NCI-H1436 (cell line): ENCODE measurements at places on chromosomes 5 and 9.
A peak's percentile ranks its signal among the peaks of the same experiment; 100 is the strongest.

GRCh38 chr5:65055938-65056337 is 287.2 kb downstream of the CWC27 start:
- DNase-seq = no peak

DNA sequence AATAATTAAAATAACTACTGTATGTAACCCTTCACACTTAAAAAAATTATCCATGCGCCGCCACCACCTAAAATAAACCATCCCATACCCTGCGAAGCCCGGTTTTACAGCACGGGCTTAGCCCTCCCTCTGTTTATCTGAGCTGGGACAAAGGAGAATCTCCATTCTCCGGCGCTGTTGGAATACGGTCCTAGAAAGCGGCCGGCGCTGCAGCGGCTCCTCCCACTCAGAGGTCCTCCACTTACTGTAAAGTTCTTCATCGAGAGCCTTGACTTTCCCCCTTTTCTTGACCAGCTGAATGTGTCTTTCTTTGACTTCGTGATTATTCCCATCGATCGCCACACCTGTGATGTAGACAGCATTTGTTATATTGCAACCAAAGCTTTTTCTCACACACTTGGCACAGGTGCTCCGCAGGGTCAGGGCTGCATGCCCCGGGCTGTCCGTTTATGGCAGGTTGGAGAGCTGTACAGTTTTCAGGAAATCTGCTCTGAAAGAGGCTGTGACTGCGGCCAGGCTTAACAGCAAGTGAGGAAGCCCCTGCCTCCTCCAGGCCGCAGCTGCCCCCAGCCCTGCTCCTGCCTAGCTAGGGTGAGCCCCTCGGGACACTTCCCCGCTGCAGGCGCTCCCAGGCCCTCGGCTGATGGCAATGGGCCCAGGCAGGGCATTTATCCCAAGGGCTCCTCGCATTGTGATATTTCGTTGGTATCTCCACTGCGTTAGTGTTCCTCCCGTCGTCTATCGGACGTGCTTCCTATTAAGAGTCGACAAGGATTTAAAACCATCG is 16.7 kb downstream of the GFPT2 start:
- DNase-seq = no peak

- DNase-seq = no peak
Observed at GRCh38 chr9:75850459-75851200, 39.8 kb upstream of the PCSK5 start.

GRCh38 chr5:163916376-163916775 is 411.0 kb downstream of the MAT2B start:
- no peak for DNase-seq

- peak; percentile 83 for DNase-seq
Observed at GRCh38 chr5:125575891-125576505, 829.6 kb upstream of the ZNF608 start.

DNA sequence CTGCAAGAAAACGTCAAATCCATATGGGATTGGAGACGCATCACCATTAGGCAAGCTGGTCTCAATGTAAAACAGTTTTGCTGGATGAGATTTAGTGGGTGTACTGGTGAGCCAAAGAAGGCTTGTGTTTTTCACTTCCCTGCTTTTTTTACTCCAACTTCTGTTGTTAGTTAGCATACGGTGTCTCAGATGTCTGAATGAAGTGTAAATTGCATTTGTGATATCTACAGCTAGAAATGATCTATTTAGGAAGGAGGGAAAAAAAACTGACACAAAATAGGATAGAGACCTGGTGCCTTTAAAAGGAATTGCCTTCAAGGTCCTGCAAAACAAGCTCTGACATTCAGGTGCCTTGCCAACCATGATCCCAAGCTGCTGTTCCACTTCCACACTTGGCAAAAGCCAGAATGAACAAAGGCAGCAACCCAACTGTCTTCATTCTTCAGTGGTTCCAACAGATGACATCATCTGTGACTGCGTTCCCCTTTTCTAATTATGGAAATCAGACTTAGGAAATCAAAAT is 104.2 kb upstream of the RAI14 start:
- DNase-seq = no peak

DNA sequence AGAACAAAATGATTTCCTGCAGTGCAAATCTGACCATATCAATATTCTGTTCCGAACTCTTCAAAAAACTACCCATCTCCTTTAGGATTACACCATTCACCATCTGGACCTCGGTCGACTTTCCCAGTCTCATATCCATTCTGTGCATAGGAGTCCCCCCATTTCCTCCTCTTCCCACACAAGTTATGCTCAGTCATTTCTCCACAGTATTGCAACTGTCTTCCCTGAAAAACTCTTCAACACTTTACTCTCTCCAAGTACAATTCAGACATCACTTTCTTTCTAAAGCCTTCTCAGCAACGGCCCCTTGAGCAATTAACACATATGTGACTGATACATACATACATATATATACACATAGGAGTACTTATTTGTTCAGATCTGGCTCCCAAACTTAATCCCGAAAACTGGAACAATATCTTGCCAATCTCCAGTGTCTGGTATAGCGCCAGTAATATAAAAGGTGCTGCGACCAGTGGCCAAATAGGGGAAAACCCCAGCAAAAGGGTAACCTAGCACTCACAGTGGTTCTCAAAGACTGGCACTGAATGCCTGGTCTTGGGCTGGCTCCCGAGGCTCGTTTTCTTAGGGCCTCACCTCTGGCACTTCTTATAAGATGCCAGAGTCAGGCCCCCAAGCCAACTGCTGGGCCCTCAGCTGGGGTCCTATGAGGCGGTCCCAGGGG is 629 bp downstream of the ZBTB26 start:
- no peak for DNase-seq

DNA sequence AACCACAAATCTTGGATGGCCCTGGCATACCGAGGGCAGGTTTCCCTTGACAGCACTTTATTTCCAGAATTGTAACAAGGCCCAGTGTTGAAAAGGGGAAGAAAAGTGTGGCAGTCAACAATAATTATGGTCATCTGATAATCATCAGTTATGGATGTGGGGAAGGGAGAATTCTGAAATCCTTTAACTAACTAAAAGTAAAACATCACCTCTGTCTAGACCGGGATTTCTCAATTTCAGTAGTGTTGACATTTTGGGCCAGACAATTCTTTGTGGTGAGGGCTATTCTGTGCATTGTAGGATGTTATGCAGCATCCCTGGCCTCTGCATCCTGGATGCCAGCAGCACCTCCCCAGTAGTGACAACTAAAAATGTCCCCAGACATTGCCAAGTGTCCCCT is 140.4 kb downstream of the PSAT1 start:
- no peak for DNase-seq
